Activated T-cell treated with anti-CD3 and anti-CD28 coated beads, Interleukin-2, amount 50 U/mL, for 4 hours (primary cell): ENCODE measurements at places on chromosomes 4 and X. TPM values are rescaled to one million over a fixed set of nuclear protein-coding genes. Genes with fewer than 3 reads are reported as not detected.

Gene MAGEA11
- total RNA-seq = not detected

Gene RADX
- 5.2 TPM for total RNA-seq

Gene PITX2
- not detected for total RNA-seq

Gene AFF2
- 4.9 TPM for total RNA-seq

Gene ARHGAP6
- total RNA-seq = not detected

Gene SCML2
- total RNA-seq = 5.1 TPM

Gene H2BW2
- total RNA-seq = not detected

Gene BMX
- not detected for total RNA-seq

Gene PSAPL1
- total RNA-seq = not detected

Gene DCUN1D4
- 18.5 TPM for total RNA-seq

Gene FAM184B
- total RNA-seq = 0.03 TPM

Gene ASB12
- total RNA-seq = not detected

Gene ARHGAP36
- total RNA-seq = not detected

Gene ARL13A
- not detected for total RNA-seq

Gene FGF5
- not detected for total RNA-seq

Gene VSIG4
- 0.20 TPM for total RNA-seq

Gene P2RY10
- total RNA-seq = 9.6 TPM

Gene SLC4A4
- total RNA-seq = 0.30 TPM

Gene SLC49A3
- 0.53 TPM for total RNA-seq

Gene APLN
- total RNA-seq = 0.11 TPM

Gene HDAC6
- total RNA-seq = 40.2 TPM

Gene CFP
- total RNA-seq = 1.6 TPM

Gene TBC1D1
- 29.4 TPM for total RNA-seq

Gene CYP4V2
- total RNA-seq = 7.2 TPM

Gene ABLIM2
- total RNA-seq = 0.54 TPM

Gene NKX1-1
- total RNA-seq = not detected

Gene MAPK10
- 0.55 TPM for total RNA-seq

Gene GABRG1
- not detected for total RNA-seq

Gene PNMA3
- total RNA-seq = 1.2 TPM

Gene XAGE1A
- not detected for total RNA-seq

Gene NALF2
- total RNA-seq = 1.6 TPM
